ENCODE measurements at places on chromosomes 2 and 18.
A peak's percentile ranks its signal among the peaks of the same experiment; 100 is the strongest.

GRCh38 chr2:160657196-160657595 is 163.6 kb upstream of the RBMS1 start:
- no peak for DNase-seq

DNA sequence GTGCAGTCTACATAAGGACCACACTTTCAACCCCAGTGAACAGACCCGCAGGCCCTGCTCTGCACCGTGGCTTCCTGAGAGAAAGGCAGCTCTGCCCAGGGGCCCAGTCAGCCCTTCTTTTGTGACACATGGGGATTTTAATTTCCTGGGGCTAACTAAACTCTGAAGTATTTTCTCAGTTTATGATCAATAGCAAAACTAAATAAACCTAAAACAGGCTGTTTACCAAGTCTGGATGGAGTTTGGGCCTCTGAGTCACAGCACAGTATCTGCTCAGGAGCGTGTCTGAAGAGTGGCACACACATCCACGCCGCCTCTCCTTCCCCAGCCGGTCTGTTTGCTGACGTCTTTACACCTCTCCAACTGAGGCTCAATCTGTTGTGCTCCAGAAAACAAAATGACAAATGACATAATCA is 72.3 kb downstream of the LDLRAD4 start:
- peak; percentile 56 for DNase-seq

GRCh38 chr2:108304975-108305374 is 16.3 kb downstream of the SULT1C2 start:
- DNase-seq, result no peak

DNA sequence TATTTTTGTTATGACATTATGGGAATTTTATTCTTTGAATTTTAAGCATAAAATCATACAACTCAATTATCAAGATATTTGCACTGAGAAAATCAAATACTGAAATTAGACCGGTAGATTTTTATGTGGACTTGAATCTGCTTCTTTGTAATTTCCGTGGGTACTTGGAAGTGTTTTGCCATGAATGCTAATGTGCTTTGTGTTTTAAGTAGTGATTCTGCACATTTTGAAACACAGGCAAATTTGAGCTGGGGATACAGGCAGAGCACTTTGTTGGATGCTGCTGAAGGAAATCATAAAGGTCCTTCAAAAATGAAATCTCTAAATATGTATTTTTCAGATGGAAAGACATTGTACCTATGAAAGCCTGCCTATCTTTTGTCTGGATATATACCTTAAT is 446.3 kb upstream of the POU3F3 start:
- no peak for DNase-seq

GRCh38 chr2:8481463-8482009 is 200.3 kb upstream of the ID2 start:
- peak; percentile 60 for DNase-seq

DNA sequence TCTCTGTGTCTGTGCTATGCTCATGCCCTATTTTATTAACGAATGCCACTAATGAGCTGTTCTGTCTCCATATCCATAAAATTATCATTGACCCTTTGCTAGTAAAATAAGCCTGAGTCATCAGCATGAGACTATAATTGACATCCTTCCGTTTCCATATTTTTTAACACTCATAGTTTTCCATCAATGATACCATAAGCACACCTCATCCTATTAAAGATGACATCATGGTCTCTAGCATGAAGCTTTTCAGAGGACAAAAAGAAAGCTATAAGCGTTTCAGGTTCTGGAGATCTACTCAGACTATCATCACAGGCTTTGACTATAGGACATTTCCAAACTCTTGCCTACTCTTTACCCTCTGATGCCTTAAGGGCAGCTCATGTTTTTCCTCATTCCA is 1.2 kb upstream of the DSC2 start:
- no peak for DNase-seq

GRCh38 chr2:28751956-28752630 is 463 bp downstream of the PPP1CB start:
- peak; percentile 45 for DNase-seq

DNA sequence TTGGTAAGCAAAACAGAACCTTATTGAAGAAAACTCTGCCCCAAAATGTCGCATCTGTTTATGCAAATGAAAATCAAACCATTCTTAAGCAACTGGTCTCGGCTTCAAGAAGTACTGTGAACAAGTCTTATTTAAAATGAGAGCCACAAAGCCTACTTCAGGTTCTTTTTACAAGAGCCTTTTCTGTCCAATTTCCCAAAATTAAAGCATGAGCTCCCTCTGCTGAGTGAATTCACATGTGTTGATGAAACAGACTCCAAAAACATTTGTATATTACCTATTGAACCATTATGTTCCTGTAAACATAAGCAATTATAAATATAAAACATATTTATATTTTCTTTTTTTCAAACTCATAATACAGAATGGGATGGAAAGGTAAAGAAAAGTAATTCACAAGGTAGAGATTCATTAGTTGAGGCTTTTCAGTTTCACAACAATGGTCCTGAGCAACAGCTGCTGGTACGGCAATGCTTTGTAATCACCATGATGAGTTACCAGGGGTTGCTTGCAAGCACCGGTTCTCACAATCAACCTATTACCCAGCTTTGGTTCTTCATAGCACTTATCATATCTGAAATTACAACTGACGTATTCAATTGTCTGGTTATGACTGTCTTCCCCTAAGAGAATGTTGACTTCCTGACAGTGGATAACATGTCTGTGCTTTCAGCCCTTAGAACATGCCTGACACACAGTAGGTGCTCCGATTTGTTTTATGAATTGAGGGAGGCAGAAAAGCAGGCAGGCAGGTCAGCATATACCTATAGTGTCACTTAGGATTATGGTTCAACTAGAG is 108.4 kb upstream of the BZW1 start:
- DNase-seq, result peak; percentile 41

- no peak for DNase-seq
Measured at GRCh38 chr2:137107904-137108303, 342.6 kb downstream of the THSD7B start.

DNA sequence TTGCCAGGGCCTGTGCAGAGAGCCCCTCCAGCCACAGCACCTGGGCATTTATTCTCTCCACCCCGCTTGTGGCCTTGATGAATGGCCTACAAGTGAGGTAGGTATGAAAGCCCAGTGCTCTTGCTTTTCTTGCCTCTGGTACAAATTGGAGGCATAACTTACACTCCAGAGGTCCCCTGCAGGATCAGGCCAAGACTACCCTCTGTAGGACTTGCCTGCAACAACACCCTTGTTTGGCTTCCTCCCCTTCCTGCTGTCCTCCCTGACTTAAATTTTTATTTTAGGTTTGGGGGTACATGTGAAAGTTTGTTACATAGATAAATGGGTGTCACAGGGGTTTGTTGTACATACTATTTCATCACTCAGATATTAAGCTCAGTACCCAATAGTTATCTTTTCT is 95.7 kb downstream of the CDC42EP3 start:
- DNase-seq, result no peak
